Stimulated activated CD4-positive, alpha-beta T cell treated with anti-CD3 and anti-CD28 coated beads, Interleukin-1b, Interleukin-23, amount 100 ng/mL, for 24 hours (primary cell): ENCODE measurements at places on chromosomes 16 and 17.

DNA sequence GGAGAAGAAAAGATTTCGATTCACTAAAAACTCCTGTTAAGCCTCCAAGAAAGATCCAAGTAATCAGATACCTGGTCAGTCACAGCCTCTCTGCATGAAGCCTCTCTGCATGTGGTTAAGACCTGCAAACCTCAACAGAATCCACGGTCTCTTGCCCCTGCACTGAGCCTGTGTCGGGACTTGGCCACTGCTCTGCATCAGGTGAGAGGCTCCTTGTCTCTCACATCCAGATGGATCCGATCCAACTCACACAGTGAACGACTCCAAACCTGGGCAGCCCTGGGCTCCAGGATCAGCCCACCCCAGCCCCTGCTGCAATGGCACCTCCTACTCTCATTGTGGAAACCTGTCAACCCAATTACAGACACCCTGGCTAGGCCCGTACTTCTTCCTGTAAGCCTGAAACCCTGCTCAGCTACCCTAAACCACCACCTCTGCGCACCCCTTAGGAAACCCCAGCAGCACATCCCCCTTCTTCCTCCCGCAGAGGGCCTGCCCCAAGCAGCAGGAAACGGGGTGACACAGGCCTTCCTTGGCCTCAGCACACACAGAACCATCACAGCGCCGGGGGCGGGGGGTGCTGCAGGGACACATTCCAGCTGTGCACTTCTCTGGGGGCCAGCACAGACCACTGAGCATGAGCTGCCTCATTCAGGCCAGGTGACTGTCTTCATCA lies 129.5 kb downstream of the ANKRD11 start:
- peak; percentile 34 for DNase-seq

- no peak for DNase-seq
These were observed 26.4 kb upstream of the MRPS23 start for GRCh38 chr17:57876023-57876865.

DNA sequence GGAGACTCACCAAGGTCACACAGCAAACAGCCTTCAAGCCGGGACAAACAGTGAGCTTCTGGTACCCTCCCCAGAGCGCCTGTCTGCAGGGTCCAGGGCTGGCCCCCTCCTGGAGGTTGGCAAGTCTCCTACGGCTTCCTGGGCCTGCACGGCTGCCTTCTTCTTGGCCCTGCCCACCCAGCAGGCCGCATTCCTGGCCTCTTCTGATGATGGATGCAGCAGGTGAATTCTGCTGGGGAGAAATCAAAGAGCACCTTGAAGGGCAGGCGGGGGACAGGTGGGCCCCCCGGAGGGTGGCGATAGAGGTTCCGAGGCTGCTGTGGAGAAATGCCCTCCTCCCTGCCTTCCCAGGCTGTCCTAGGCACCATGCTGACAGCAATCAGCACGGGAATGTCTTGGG lies 3.8 kb upstream of the NOS2 start:
- no peak for DNase-seq

DNA sequence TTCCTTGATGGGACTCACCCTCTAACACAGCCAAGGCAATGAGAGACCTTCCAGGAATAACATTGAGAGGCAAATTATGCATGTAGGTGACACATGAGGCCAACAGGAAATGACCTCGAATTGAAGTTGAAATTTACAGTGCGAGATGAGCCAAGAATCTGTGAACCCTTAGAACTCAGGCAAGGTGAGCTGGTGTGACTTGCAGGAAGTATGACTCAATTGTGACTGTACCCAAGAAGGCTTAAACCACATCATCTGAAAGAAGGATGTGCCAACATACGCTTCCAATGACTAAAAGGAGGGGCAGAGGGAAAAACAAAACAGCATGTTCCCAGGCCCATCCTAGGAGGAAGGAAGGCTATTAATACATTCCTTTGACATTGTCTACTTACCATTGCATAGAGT lies 44.8 kb downstream of the PITPNC1 start:
- no peak for DNase-seq

GRCh38 chr16:60230666-60231065 lies 1496.5 kb upstream of the GOT2 start:
- no peak for DNase-seq

- DNase-seq, result no peak
These were observed 632.4 kb downstream of the CDH11 start for GRCh38 chr16:64489449-64489848.

DNA sequence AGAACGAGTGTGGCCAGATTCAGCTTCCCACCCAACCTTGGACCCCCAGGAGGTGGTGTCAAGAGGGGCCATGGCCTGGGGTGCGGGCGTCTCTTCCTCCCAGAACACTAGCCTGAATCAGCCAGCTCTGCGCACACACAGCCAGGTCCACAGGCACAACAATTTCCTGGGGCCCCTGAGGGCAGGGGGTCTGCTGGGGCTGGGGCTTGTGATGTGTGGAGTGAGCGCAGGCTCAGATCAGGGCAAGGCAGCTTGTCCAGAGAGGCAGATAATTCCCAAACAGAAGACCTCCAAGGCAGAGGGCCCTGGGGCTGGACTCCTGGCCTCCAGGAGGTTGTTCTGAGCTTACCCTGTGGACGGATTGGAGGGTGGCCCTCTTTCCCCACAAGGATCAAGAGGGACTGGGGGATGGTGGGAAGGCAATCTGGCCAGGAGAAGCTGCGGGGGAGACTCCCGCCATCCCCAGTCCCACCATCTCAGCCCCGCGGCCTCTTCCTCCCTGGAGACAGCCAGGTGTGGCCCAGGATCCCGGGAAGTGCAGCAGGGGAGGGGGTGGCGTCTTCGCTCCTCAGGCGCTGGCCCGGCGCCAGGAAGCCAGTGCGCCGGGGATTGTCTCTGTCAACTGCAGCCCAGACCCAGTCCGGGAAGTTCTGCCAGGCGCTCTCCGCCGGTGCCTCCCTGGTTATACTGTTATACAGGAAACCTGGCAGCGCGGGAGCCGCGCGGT lies 52.0 kb upstream of the AMZ2 start:
- no peak for DNase-seq

DNA sequence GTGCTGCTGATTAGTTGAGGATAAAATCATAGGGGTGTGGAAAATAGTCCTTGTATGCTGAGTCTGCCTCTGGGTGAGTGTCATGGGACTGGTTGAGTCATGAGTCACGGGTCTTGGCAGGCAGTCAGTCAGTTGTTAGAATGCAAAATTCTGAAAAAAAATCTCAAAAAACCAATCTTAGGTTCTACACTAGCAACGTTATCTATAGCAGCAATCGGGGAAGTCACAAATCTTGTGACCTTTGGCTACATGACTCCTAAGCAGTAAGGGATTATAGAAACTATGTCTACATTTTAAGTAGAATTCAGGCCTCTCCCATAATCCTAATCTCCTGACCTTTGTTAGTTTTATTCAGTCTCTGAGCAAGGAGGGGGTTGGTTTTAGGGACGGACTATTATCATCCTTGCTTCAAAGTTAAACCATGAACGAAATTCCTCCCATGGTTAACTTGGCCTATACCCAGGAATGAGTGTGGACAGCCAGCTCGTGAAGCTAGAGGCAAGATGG lies 18.0 kb upstream of the PMFBP1 start:
- DNase-seq, result no peak

GRCh38 chr17:66953630-66954020 lies 10.9 kb upstream of the CACNG4 start:
- DNase-seq, result no peak

GRCh38 chr17:44283344-44284023 lies 15.5 kb upstream of the SLC4A1 start:
- no peak for DNase-seq

GRCh38 chr17:36591434-36592315 lies at the start of gene DHRS11:
Gene DHRS11, plus strand, starts transcription at chr17:36591879. Its CDS starts 131 bp downstream, at chr17:36592010.
- DNase-seq, result peak; percentile 82
